ENCODE measurements at places on chromosomes 12 and 14.

DNA sequence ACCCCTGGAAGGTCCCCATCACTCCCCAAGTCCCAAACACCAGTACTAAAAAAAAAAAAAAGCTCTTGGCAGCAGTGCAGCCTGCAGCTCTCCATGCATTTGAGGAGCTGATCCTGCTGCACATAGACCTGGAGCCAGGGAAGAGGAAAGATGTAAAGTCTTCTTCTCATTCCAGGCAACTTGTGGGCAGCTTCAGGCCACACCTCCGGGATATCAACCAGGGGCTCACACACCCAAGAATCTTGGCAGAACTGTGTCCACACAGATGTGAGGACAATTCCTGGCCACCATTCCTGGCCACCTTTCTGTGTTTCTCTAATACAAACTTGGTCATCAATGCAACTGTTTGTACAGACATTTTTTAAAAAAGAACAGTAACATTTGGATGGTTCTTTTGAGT lies 72.7 kb downstream of the TMEM132C start:
- no peak for DNase-seq

- no peak for DNase-seq
Measured at GRCh38 chr12:47236109-47236714, 156.5 kb upstream of the AMIGO2 start.

DNA sequence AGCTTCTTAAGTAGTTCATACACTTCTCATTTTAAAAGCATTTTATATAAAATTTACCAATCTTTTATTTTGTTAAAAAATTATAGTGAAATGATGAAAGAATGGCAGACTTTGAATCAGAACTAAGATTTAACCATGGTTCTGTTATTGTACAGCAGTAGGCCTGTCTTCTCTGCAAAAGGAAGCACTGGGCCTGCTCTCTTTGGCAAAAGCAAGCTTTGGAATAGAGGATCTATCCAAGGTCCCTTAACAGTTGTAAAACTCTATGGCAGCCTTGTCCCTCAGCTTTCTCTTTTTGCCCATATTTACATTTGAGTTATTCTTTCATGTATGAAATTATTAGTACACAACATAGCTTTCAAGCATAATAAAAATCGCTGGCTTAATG lies 82.8 kb downstream of the PLEKHG7 start:
- DNase-seq, result no peak

DNA sequence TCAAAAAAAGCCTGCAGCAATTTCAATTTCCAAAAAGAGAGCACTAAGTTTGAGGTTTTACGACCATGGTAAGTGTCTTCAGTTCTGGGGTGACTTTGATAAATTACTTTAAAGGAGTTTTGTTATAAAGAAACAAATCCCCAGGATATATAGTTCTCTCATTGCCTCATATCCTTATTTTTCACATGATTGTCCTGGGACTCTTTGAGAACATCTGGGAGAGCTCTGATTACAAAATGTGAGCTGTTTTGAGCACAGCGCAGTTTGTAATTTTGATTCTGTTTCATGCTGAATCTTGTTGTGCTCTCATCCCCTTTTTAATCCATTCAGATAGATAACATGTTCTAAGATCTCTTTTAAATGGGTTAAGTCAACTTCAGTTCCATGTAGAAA lies 67.7 kb upstream of the DCN start:
- no peak for DNase-seq

GRCh38 chr12:50057896-50058670 lies 687 bp downstream of the ASIC1 start:
- DNase-seq, result no peak

DNA sequence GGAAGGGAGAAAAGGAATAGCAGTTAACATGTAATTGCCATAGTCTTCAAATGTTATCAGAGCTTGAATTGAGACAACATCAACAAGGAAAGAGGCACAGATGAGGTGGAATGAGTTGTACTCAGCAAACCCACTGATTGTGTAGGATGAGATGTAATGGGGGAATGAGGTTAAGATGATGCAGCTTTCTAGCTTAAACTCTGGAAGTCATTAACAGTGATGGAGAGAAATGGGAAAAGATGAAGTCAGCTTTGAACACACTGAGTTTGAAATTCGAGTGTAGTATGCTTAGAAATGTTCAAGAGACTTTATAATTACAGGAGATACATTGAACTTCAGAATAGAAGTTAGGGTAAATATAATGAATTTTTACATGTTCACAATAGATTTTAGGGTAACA lies 106.9 kb downstream of the PRKD1 start:
- DNase-seq, result no peak

- DNase-seq, result no peak
Measured at GRCh38 chr12:71756054-71756690, 1.5 kb downstream of the RAB21 start.

GRCh38 chr12:84689638-84690037 lies 223.0 kb downstream of the SLC6A15 start:
- DNase-seq, result no peak

DNA sequence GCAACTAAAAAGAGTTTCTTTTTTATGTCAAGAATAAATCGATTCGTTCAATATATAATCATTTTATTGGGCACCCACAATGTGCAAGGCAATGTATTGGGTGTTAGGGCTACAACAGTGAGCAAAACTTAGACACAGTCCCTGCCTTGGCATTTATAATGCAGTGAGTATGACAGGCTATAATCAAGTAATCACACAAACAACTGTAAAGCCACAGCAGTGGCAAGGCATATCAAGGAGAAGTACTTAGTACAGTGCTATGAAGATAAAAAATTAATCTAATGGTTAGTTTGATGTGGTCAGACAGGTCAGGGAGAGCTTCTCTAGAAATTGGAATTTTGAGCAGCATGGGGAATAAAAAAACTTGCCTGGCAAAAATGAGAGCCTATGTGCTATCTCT lies 39.5 kb upstream of the OTOGL start:
- DNase-seq, result no peak

GRCh38 chr14:61469781-61470180 lies 148.4 kb downstream of the PRKCH start:
- DNase-seq, result no peak

DNA sequence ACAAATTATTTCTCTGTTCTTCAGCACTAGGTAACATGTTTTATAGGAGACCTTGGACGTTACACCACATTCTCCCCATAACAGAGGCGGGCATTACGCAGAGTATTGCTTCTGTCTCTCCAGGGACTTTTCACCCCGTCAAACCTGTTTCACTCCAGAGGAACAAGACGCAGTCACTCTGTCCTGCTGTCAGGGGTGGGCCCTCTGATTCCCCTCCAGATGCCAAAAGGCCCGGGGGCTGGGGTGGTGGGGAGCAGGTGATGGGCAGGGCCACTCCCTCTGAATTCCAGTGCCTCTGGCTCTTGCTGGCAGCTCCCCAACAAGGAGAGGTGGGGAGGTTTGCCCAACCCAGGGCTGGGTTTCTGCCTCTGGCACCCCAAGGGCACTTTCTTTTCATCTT lies 71.9 kb downstream of the NTF3 start:
- no peak for DNase-seq

GRCh38 chr12:54287261-54288157 lies 7.0 kb downstream of the HNRNPA1 start:
- DNase-seq, result no peak

GRCh38 chr12:98485792-98486340 lies 29.5 kb upstream of the TMPO start:
- DNase-seq, result no peak

GRCh38 chr12:94258593-94258992 lies 110.2 kb downstream of the PLXNC1 start:
- DNase-seq, result no peak

- no peak for DNase-seq
Measured at GRCh38 chr14:95918466-95918865, 41.8 kb downstream of the TUNAR start.

DNA sequence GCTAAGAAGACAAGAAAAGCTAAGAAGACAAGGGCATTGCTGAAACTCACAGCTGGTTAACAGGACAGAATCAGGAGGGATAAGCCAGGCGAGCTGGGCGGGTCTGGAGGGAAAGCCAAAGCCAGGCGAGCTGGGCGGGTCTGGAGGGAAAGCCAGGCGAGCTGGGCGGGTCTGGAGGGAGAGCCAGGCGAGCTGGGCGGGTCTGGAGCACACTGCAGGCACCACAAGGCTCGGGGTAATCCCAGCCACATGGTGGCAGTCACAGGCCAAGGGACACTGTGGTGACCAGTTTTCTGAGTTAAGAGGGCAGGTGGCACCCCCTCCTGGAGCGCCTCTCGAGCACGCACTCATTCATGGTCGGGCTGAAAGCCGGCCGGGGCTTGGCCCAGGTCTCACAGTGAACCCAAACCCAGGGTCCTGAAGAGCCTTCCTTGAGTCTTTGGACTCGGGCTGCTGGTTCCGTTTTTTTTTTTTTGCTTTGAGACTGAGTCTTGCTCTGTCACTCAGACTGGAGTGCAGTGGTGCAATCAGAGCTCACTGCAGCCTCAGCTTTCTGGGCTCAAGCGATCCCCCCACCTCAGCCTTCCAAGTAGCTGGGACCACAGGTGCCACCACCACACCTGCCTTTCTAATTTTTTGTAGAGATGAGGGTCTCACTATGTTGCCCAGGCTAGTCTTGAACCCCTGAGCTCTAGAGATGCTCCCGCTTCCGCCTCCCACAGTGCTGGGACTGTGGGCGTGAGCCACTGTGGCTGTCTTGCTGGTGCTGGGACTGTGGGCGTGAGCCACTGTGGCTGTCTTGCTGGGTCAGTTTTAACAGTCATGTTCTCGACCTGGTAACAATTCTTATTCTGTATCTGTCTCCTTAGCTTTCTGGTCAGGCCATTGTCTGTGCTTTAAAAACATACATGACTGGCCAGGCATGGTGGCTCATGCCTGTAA lies 40.2 kb downstream of the HSP90AA1 start:
- no peak for DNase-seq

DNA sequence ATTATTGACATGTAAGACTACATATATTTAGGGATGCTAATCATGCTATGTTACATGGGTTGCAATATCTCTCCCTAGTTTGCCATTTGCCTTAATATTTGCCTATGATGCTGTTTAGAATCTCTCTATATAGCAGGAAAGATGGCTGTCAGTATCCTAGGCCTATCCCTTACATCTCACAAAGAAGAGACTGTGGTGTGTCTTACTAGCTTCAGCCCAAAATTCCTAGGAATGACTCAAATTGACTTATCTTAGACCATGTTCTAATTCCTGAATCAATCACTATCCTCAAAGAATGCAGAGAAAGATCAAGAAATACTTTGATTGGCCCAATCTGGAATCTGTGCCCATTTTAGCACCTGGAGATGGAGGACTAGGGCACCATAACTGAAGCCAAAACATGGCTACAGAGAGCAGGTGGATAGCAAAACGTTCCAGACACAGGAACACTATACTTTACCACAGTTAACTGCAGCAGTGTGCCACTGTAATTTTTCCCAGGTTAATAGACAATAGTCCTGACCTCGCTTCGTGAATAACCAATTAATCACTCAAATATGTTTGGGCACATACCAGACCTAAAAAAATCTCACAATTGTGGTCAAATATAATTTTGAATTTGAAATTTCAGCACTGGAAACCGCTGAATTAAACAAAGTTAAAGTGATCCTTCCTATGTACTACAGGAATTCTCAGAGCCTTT lies 32.7 kb upstream of the GLIPR1 start:
- DNase-seq, result no peak

DNA sequence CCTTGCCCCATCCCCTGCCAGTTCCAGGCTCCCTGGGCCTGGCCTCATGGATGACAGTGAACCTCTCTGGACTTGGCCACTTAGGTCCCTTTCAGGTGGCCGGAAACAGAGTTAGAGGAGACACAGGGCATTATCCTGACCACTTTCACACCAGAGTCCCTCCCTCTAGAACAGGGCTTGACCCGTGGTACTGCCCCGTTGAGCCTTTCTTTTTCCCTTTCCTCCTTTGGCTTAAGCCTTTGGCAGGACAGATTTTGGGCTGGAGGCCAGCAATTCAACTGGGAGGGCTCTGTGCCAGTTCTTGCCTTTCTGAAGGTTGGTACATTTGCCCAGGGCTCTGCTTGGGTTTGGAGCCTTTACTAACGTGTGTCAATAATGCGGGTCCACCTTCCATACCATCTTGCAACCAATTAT lies 22.8 kb downstream of the TPCN1 start:
- DNase-seq, result no peak

DNA sequence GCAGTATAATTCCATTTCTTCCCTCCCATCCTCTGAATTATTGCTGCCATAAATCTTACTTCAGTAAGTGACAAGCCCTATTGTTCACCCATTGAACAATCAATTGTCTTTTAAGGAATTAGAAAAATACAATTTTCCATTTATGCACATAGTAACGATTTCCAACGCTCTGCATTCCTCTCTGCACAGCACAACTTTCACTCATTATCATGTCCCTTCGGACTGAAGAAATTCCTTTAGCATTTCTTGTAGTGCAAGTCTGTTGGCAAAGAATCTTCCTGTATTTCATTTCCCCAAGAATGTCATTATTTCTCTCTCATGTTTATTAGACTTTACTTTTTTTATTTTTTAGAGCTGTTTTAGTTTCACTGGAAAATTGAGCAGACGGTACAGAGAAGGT lies 252.1 kb upstream of the RTL1 start:
- DNase-seq, result no peak

GRCh38 chr14:28758885-28759652 lies 7.5 kb upstream of the FOXG1 start:
- DNase-seq, result no peak

DNA sequence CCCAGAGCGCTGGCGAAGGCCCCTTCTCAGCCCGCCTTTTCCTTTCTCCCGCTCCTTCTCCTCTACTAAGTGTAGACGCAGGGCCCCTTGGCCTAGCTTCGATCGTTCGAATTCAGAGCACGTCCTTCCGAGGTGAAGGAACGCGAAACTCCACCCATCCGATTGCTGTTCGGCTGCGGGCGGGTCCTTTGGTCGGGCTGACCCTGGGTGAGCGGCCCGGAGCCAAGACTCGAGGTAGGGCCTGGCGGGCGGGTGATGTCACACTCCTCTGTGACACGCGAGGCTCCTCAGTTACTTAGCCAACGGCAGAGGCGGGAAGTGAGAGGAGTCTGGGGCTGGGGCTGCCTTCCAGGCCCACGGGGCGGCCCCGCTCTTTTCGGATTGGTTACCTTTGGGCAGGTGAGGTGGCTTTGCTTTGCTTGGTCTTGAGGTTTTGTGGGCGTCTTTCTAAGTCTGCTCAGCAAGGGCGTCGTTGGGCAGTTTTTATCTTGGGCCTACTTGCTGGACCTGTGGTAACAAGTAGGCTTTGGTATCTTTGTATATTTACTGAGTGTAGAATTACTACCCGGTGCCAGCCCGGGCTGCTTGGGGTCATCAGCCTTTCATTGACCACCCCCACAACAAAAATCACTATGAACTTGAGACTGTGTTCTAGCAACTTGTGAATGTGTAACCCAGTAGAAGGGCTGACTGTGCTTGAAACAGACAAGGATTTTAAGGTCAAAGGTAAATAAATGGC lies 694 bp downstream of the TMBIM6 start:
- peak; percentile 64 for DNase-seq

- DNase-seq, result no peak
Measured at GRCh38 chr12:122888232-122888752, 7.6 kb downstream of the VPS37B start.

DNA sequence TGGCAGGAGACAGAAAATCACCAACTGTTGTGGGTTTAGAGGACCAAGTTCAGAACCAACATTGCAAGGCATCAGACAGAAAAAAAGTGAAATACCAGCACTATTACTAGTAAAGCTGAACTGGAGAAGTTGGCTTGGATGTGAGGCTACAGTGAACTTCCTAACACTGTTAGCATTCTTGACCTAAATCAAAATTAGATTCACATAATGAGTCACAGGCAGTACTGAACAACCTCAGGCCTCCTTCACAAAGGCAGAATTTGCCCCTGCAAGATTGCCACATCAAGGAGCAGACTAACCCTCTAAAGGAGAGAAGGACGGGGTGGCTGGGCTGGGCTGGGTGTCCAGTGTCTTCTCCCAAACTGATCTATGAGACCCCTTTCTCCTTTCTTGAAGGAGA lies 539.7 kb downstream of the SNAPC1 start:
- no peak for DNase-seq

- no peak for DNase-seq
Measured at GRCh38 chr14:42523666-42524065, 917.0 kb downstream of the LRFN5 start.

All from activated T-cell treated with anti-CD3 and anti-CD28 coated beads for 1 hour (primary cell).